Iris pigment epithelial cell (primary cell): ENCODE measurements at places on chromosomes 1 and 21.

- no peak for DNase-seq
Observed at GRCh38 chr21:29293495-29293894, 5.2 kb upstream of the BACH1 start.

- no peak for DNase-seq
Observed at GRCh38 chr1:79974659-79975058, 968.1 kb upstream of the ADGRL4 start.

DNA sequence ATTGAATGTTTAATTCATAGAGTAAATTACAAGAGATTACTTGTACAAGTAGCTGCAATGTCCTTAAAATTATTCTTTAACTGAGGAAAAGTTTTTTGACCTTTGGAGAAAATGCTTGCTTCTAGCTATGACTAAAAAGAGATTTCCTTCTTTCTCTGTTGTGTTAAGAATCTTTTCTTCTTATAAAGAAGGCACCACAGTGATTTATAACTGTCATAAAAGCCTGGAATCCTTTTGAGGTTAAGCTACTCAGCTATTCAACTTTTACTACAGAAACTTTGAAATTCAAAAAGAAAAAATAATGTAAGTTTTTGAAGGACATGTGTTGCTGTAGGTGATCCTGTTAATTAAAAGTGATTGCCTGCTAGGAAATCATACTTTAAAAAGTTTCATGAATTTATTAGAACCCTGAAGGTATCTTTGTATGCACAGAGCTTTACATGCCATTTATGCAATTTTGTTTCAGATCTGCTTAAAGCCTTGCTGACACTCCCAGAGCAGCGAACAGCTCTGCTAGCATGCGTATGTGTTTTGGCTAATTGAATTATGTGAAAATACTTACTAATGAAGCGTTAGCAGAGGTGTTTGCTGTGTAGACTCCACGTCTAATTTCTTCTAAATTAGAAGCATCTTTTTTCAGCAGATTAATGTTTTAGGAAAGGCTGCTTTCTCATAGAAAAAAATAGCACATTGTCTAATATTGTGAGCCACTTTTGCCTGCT is 94.7 kb upstream of the SMYD2 start:
- no peak for DNase-seq

DNA sequence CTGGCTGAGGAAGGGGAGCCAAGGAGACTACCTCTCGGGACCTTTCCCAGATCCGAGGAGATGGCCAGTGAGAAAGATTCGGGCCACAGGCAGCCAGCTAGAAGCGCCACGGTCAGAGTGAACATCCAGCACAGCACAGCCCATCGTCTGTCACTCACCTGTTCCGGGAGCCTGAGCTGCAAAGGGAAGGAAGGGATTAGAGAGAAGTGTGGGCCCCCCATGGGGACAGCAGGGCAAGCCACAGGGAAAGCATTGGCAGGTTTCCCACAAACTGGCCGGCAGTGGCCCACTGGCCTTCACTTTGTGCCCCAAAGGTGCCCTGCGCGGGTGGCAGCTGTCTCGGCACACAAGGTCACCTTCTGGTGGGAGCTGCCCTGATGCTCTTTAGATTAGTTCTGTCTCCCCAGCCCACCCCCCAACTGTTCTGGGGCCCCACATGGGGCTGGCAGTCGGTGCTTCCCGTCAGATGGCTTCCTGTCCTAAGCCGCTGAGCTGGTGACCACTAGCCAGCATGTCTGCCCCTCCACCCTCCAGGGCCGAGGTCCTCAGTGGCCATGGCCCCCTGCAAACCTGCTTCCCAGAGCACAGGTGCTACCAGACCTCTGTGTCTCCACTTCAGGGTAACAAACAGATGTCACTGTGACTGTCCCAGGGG is 56.7 kb downstream of the LACTBL1 start:
- no peak for DNase-seq

- DNase-seq: peak; percentile 94
Observed at GRCh38 chr1:180151508-180151907, 3.2 kb upstream of the QSOX1 start.

DNA sequence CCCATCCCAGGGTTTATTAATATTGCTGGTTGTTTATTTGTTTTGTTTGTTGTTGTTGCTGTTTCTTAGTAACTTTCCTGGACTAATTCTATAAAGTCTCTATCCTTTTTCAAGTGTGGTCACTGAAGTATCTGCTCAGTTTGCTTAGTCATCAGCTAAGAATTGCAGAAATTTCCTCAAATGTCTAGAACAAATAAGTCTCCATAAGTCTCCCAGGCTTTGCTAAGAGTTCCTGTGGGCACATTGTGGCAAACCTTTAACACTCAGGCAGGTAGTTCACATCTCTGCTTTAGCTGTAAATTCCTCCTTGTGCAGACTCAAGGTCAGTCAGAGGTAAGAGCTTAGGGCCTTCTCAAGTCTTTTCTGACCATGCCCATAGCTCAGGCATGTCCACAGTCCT is 38.9 kb upstream of the C1orf185 start:
- DNase-seq: peak; percentile 96

DNA sequence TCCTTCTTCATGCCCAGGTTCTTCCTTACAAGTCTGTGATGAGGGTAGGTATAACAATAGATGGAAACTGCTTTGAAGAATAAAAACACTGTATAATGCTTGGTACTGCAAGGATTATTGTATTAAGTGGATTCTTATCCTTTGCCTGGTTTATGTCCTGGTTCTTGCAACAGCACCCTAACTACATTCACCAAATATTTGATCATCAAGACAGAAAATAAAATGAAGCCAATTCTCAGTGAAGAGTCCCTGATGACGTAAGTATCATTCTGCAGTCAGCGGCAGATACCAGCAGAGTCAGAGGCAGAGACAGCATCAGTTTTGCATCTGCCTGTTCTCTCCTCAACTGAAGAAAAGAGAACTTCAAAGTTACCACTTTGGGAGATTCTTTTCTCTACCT is 19.7 kb downstream of the ARHGEF11 start:
- peak; percentile 33 for DNase-seq

- no peak for DNase-seq
Observed at GRCh38 chr1:45585496-45586075, 1.7 kb downstream of the NASP start.

- no peak for DNase-seq
Observed at GRCh38 chr21:28828981-28829380, 163.7 kb downstream of the LTN1 start.

DNA sequence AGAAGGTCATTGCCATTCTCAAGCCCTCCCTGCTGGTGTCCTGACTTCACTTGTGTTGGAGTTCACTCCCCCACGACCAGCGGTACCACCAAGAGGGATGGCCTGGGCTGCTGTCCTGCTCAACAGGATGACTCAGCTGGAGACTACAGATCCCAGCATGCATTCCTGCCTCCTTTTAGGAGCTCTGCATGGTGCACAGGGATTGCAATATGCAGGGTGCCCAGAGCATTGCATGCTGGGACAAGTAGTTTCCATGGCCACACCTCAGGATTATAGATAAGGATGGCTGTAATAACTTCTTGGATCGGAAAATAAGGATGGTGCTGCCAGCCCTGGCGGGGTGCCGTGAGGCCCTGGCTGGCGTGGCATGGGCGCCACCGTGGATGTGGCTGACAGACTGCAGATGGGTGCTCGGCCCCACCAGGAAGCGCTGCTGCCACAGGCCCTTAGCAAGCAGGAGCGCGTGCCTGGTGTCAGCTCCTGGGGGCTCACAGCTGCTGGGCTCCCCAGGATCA is 150.0 kb downstream of the CASZ1 start:
- peak; percentile 79 for DNase-seq

GRCh38 chr1:6554907-6555778 is at the start of gene TAS1R1:
Gene TAS1R1, plus strand, starts transcription at chr1:6555307. Its CDS starts 67 bp downstream, at chr1:6555374.
- DNase-seq: no peak

DNA sequence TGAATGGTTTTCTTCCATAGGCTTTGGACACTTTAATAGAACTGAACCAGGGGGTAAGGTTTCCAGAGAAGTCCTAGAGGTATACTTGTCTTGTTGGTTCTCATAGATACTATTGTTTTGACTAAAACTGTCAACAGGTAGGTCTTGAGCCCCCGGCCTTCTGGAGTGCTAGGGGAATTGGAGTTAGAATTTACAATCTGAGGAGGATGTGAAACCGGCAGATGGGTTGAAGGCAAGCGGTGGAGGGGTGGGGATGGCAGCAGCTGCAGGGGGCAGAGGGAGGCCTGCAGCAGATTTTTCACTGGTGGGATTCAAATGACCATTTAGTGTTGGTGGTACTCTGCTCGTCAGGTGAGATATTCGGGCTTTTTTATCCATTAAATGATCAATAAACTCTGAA is 4.3 kb upstream of the CD1D start:
- DNase-seq: no peak

- DNase-seq: peak; percentile 52
Observed at GRCh38 chr1:26259578-26259977, 20.3 kb upstream of the SH3BGRL3 start.

- peak; percentile 44 for DNase-seq
Observed at GRCh38 chr1:45306319-45306718, 20.4 kb upstream of the HPDL start.

- DNase-seq: peak; percentile 45
Observed at GRCh38 chr1:113747376-113747775, 11.9 kb downstream of the PHTF1 start.

DNA sequence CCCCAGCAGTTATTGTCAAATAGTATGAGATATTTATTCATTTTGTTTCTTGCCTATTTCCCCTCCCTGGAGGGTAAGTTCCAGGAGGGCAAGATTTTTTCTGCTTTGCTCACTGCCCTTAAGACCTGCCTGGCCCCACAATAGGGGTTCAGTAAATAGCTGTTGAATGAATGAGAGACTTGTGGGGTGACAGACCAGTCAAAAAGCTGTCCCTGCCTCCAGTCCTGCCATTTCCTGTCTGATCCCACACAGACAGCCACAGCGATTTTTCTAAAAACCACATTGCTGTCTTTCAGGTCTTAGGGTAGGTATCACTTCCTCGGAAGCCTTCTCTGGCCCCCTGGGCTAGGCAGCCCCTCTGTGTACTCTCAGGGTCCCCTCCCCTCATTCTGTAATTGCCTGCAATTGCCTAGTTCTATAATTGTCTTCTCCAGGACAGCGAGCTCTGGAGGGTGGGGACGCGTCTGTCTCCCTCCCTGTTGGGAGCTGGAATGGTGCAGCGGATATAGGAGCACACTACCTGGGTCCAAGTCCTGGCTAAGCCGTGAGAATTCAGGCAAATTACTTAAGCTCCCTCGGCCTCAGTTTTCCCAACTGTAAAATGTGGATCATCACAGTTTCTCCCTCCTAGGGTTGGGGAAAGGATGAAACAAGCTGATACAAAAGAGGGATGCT is 1.8 kb upstream of the EXTL1 start:
- peak; percentile 58 for DNase-seq

DNA sequence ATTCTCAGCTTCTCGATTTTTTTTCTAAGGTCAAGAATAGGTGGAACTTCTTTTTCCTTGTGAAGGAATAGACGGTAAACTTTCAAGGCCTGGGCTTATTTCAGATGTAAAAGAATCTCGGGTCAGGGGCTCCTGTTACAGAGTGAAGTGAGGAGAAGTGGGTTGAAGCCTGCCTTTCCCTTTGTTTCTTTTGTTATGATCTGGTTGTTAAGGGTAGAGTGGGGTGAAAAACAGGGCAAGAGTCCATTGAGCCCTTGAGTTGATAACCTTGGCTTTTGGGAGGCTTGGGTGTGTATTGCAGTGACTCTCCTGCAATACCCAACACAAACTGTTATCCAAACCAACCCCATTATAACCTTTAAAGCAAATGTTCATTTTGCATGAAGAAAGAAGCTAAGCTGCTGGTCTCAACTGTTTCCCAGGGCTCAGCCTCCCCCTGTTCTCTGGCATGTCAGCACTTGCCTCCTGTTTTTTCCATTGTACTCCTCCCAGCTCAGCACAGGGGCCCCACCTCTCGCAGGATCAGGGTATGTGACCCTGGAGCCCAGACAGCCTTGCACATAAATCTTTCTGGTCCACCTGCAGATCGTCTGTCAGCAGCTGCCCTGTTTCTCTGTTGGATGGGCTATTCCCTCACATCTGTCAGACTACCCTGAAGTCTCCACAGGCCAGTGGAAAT is 102.4 kb downstream of the CACHD1 start:
- no peak for DNase-seq

DNA sequence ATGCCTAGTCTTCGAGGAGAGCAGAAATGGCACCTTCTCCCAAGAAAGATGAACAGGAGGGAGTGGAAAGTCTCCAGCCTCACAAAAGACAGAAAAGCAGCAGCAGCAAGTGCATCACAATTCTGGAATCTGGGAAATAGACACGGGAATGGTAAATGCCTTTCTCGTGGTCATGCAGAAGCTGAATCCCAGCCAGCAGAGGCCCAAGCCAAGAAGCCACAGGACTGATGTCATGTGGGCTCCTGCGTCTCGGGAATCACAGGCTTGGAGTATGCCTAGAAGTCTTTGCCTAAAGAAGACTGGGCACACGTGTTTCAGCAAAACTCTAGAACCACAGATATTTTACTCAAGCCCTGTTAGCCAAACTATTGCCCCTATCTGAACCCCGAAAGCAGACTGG is 260.3 kb upstream of the PLD5 start:
- peak; percentile 5 for DNase-seq

DNA sequence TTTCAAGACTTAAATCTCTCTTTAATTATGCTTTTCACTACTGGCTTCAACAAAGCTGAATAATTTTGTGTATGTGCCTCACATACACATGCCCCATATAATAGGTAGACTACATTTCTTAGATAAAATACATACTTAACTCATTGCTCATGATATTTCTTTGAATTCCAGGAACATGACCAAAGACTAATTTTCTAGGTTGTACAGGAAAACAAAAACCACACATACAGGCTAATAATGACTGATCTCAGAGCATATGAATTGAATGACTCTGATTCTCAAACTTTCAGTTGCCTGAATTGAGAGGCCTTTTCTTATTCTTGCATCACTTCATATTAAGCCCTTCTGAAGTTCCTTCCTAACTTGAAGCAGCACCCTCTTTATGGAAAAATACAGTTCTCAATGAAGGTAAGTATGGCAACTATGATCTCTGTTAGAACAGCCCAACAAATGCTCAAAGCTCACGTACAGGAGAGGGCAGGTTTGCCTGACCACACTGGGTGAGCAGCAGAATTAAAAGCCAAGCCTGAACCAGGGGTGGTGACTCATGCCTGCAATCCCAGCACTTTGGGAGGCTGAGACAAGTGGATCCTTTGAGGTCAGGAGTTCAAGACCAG is 22.6 kb upstream of the UAP1 start:
- DNase-seq: peak; percentile 95

DNA sequence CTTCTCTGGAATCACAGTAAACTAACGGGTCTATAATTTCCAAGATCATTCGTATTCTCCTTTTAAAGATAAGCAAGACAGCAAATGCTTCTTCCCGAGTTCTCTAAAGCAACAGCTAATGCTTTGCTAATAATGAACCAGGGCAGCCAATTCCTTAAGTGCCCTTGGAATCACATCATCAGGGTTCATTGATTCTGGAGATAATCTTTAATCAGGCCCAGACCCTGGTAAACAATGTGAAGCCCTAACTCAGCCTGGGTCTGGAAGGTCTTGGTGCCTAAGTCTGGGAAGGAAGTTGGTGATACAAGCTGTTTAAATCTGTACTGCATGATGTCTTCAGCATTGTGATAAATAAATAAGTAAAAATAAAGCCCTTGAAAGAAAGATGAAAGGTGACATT is 18.4 kb downstream of the ERI3 start:
- DNase-seq: no peak
